ENCODE measurements at places on chromosomes 6 and 20.

- DNase-seq = no peak
Observed at GRCh38 chr6:111411978-111412566, 70.9 kb downstream of the REV3L start.

DNA sequence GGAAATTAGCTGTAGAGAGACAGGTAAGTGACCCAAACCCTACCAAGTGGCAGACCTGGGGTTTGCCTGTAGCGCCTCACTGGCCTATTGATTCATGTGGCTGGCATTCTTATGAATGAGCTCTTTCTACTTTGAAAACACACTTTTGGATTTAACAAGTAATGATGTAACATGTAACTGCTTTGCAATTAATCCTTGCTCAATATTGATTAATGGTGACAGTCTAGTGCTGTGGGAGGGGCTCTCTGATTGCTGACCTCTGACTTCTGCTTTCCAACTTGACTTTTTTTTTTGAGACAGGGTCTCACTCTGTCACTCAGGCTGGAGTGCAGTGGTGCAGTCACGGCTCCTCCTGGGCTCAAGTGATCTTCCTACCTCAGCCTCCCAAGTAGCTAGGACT is 82.7 kb downstream of the TIAM2 start:
- DNase-seq = peak; percentile 25

DNA sequence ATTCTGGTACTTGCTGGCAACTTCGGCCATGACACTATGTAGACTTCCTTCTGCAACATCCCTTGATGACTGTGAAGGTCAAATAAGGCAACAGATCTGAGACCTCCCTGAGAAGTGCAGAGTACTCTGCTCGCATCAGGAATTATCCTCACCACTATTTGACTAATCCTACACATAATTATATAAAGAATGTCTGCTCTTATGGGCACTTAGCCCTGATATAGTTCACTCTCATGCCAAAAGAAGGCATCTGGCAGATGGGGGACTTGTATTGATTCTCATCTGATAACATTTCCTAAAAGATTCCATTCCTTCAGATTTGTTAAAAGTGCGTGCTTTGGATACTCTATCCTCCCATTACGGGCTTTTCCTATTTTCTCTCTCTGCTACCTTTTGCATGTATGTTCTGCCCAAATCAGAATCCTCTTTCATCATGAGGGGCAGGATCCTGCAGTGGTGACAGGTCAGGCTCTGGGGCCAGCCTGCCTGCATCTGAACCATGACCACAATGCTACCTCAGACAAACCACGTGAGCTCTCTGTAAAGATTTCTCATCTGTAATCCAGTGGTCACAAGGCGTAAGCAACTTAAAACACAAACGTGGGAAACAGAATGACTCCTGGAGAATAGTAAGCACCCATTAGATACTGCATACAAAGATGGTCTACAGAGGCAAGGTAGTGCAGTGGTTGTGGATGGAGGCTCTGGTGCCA is 134.0 kb downstream of the GJA10 start:
- no peak for DNase-seq

- no peak for DNase-seq
Observed at GRCh38 chr6:14681699-14682487, 564.0 kb upstream of the JARID2 start.

DNA sequence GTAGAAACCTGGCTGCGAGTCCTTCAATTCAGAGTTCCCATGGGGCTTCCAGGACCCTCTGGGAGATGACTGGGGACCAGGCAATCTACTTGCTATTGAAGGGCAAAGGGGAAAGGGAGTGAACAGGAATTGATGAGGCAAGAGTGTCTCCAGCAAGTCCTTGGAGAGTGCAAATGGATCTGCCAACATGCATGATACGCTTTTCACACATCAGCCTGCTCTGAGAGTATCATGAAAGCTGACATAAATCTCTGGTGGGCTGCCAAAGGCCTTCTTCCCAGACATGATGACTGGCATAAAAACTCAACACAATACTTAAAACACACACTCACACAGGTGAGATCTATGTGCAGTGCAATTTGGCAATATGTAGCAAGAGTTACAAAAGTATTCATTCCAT is 759.1 kb downstream of the PTPRT start:
- no peak for DNase-seq

DNA sequence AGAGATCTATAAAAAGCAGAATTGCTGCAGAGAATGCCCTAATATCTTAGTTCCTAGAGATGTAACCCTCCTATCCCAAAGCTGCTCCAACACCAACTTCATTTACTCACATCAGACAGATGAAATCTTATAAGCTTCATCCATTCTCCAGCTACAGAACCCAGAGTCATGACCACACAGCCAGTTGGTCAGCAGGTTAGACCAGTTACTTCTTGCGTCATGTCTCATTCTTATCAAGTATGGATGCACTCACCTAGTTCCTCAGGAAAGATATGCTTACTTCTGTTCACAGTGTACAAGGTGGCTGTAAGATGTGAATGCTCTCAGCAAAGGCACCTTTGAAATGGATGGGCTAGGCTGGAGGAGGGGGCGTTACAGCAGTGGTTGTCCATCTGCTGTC is 47.9 kb upstream of the ISM1 start:
- DNase-seq = no peak

- DNase-seq = no peak
Observed at GRCh38 chr6:138455746-138456400, 43.4 kb downstream of the NHSL1 start.

DNA sequence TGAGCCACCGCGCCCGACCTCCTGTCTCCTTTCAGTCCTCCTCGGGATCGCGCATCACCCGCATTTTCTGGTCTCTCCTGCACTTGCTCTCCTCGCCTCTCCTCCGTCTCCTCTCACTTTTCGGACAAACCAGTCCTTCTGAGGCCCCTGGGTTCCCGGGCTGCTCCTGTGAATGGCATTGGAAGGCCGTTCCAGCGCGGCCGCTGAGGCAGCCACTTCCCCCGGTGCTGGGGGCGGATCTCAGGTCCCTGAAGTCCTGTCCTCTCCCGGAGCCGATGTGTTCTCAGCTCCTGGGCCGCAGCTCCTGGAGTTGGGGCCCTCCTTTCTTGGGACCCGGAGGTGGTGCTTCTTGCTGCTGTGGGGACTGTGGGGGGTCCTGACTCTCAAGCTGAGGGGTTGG is 803 bp downstream of the MICB start:
- DNase-seq = peak; percentile 29

DNA sequence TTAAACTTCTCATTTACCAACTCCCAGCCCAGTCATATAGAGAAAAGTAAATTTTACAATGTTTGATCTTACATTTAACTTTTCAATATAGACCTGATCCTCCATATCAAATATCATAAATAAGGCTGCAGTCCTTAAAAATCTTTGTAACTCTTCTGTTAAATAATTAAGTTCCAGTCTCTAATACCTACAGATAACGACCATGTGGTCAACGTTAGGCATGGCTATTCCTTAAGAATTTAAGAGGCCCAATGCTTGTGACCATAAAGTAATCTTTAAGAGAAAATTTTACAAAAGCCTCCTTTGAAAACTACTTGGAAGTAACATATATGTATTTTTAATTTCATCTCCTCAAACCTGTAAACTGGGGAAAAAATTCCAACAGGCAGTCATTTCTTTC is 1.6 kb downstream of the FBXO5 start:
- no peak for DNase-seq

- DNase-seq = peak; percentile 43
Observed at GRCh38 chr20:32807706-32808105, 12.0 kb upstream of the MAPRE1 start.

DNA sequence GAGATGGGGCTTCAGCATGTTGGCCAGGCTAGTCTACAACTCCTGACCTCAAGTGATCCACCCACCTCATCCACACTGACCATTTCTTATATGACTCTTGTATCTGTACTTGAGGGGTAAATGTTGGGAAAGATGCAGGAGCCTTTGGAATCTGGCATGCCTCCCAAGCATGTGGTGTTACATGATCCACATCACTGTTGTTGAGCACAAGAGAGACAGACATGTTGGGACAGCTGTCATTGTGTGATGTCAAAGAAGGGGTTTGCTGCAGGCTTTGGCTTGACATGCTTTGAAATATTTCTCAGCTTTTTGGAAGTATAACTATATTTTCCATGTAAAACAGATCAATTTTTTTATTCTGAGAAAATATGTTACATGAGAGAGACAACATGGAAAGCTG is 139.9 kb downstream of the MOXD1 start:
- no peak for DNase-seq

- DNase-seq = peak; percentile 1
Observed at GRCh38 chr6:29294499-29294914, 7.0 kb upstream of the OR14J1 start.

DNA sequence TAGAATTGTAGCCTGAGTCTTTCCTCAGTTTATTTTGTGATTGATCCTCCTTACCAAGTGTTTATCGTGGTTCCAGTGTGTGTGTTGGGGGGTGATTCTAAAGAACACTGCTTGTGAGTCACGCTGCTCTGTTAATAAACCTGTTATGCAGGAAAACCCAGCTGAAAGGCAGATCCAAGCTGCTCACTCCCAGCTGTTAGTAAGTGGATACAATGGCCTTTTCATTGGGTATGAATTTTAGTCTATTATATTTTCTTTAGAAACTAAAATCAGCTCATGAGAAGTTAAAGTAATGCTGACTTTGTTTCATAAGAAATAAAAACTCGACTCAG is 12.2 kb upstream of the DSTN start:
- DNase-seq = peak; percentile 80

DNA sequence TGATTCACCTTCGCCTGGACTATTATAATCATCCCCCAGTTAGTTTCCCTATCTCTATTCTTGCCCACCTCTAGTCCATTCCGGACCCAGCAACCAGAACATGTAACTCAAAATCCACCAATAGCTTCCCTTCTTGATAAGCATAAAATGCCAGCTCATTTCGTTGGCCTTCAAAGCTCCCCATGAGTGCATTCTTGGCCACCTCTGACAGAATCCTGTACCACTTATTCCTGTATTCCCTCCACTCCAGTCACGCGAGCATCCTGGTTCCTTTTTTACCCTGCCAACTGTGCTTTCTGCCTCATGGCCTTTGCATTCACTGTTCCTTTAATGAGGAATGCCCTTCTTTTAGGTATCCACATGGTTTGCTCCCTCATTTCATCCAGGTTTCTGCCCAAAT is 36.7 kb downstream of the CYP24A1 start:
- peak; percentile 78 for DNase-seq

- peak; percentile 53 for DNase-seq
Observed at GRCh38 chr6:101722991-101723579, 329.6 kb downstream of the GRIK2 start.

DNA sequence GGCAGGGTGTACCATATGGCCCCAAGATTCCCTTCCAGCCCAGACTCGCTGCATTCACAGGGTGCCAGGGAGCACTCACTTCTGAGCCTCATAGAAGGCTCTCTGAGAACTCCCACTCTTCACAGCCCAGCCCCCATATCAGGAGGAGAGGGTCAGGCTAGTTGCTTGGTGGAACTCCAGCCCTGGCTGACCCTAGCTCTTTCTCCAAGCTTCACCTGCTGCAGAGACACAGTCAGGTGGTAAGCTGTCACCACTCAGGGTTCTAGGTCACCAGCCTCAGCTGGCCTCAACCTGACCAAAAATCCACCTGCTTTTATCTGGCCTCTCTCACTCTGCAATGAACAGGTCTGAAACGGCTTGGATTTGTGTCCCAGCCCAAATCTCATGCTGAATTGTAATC is 162.7 kb upstream of the MLN start:
- no peak for DNase-seq

DNA sequence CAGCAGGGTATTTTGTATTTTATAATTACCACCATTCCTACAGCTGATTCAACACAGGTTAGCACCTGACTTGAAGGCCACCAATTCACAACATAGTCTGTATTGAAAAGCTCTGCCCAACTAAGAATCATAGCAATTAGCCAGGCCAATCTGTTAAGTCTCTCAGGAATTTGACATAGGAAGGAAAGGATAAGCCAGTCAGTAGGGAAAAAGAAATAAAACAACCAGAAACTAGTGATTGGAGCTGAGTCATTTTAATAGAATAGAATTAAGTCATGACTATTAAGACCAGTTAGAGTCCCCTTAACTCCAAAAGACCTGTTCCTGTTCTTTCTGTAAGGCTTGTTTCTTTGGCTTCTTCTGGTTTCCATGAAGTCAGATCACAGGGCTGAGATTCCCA is 8.1 kb downstream of the RANBP9 start:
- DNase-seq = no peak

- peak; percentile 54 for DNase-seq
Observed at GRCh38 chr6:4687989-4688947, 87.9 kb upstream of the CDYL start.

- DNase-seq = peak; percentile 62
Observed at GRCh38 chr6:34359418-34360158, 32.9 kb downstream of the NUDT3 start.

DNA sequence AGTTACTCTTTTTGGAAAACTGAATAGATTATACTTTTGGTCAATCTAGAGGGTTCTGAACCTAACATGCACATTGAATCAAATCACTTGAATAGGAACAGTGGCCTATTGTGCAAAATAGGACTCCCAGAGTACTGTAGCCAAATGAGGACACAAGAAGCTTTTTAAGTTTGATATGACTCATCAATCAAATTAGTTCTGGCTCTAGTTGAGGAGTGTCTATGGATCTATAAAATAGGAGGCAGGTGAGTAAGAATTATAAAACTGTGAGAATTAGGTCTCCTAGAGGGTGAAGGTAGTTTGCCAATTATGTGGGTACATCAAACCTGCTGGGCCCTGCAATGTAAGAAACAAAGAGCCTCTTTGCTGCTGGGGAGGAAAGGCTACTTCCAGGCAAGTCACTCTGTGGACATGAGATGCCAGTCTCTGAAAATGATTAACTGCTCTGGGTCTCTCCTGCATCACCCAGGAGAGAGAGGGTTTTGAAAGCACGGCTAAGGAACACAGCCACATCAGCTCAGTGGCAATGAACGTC is 112.3 kb downstream of the RCAN2 start:
- DNase-seq = no peak

GRCh38 chr6:123635567-123635966 is 1.2 kb downstream of the TRDN start:
- no peak for DNase-seq

DNA sequence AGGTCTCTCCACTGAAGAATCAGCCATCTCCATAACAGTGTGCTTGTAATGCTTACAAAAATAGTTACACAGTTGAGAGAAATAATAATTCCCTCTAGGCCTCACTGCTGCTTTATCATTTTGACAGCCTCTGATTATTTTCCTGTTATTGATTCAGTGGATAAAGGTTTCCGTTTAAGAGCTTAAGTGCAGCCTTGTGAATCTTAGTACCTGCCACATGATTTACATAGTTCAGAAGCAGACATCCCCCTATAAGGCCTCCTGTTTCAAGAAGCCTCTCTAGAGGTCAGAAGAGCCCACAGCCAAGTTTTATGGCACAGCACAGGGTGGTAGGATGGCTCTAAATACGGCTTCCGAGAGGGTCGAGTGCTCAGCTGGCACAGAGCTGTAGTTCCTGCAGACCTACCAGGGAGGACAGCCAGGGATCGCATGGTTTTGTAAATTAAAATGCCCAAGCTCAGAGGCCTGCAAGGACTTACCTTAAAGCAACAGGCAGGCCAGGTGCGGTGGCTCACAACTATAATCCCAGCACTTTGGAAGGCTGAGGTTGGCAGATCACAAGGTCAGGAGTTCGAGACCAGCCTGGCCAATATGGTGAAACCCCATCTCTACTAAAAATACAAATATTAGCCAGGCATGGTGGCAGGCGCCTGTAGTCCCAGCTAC is 17.6 kb upstream of the PYGB start:
- no peak for DNase-seq

GRCh38 chr6:99882128-99882702 is 111.8 kb downstream of the MCHR2 start:
- DNase-seq = no peak
